ENCODE measurements at places on chromosomes 1 and 21.

DNA sequence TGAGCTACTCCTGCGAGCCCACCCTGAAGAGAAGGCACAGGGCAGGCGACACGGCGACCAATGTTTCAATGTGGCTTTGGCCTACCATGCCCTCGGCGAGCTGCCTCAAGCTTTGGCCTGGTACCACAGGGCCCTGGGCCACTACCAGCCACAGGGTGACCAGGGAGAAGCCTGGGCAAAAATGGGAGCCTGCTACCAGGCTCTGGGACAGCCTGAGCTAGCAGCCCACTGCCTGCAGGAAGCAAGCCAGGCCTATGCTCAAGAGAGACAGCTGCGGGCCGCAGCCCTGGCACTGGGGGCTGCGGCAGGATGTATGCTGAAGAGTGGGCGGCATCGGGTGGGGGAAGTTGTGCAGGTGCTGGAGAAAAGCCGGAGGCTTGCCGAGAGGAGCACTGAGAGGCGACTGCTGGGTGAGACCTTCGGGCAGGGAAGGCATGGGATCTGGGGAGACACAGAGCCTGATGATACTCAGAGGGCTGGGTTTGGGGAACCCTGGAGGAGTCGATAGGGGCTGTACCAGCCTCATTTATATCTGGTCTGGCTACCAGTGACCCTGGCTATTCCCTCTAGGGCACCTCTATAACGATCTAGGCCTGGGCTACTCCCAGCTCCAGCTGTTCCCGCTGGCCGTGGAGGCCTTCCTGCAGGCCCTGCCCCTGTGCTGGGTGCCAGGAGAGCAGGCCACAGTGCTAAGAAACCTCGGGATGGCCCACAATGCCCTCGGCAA is 2.3 kb downstream of the TTC24 start:
- no peak for DNase-seq

DNA sequence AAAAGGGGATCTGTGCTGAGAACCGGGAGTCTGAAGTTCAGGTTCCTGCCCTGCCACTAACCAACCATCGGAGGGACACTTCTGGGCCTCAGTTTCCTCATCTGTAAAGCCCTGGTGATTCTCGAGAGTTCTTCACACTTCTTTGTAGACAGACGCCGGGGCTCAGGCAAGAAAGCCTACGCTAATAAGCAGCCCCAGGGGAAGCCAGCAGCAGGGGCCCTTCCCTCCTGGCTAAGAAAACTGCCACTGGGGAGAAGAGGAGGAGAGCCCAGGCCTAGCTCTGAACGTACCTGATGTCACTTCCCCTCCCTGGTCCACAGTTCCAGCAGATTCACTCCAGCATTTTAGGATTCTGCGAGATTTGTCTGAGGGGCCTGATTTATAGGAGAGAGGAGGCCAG is 76.0 kb downstream of the CAMK2N1 start:
- DNase-seq = no peak

DNA sequence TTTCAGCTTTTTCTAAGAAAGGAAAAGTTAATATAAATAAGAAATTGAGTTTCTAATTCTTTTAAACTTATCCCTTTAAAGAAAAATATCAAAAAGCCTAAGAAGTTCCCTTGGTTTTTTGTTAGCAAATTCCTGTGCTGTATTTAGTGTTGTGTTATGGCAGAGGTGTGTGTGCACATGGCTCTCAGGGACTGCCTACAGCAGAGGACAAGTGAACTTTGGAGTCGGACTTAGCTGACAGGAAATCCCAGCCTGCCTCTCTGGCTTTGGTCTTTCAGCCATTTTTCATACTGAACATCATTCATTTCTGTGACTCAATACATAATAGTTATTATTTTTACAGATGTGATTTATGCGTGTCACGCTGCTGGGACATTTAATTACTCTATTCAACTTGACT is 149.6 kb downstream of the FMN2 start:
- DNase-seq = no peak

DNA sequence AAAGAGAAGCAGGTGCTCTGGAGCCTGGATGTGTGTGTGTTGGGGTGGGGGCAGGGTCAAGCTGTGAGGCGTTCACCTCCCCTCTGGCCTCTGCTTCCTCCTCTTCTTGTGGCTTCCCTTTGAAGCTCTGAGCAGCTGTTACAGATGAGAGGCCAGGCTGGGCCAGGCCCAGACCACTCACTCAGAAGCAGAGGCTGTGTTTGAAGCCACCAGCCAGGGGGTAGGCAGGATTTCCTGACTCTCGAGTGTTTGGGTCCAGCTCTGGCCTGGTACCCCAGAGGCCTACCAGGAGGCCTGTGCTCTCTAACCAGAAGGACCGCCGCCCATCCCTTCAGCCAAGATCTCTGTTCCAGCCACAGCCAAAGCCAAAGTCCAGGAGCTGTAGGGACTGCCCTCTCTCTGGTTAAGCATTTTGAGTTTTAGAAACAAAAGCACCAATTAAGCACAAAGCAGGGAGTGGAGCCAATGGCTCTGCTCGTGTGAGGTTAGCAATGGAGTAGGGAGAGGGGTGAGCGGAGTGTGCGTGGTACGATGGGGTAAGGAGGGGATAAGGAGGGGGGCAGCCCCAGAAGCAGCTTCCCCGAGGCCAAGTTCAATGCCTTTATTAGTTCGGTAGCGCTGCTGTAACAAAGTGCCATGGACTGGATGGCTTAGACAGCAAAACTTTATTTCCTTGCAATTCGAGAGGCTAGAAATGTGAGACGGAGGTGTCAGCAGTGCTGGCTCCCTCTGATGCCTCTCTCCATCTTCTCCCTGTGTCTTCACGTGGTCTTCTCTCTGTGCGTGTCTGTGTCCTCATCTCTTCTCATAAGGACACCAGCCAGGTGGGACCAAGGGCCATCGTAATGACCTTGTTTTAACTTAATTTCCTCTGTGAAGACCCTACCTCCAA is 20.5 kb downstream of the RCSD1 start:
- DNase-seq = no peak

DNA sequence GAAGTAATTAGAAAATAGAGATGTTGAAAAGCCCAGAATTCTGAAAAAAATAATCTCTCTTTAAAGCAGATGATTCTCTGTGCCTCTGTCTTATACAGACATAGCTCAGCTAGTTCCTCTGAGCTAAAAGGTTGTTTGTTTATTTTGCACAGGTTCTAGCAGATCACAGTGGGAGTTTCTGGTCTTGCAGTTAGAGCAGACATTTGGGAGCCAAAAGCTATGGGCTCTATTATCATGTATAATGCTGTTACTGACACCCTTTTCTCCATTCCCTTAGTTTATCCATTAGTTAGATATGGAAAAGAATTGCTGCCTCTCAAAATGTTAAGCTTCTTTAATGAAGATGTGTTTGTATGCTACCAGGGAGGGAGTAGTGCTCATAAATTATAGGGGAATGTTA is 20.5 kb upstream of the CD55 start:
- DNase-seq = no peak

DNA sequence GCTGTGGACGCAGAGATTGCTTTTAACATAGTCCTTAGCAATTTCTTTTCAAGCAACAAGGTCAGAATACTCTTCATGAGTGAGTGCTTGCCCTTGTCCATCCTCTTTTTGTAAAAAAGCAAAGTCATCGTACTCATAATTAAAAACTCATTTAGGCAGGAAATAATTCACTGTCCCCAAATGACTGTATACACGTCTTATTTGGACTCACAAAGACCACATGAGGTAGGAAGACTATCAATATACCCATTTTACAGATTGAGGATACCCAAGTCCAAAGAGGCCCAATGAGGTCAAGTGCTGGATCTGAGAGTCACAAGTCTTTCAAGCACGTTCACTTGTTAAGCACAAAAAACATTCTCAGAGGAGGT is 13.2 kb downstream of the ITPKB start:
- DNase-seq = no peak

Measured in stimulated activated CD4-positive, alpha-beta T cell treated with anti-CD3 and anti-CD28 coated beads, Interleukin-4, amount 100 ng/mL, for 4 hours (primary cell).